ENCODE measurements at places on chromosomes 7 and 10.
A peak's percentile ranks its signal among the peaks of the same experiment; 100 is the strongest.

DNA sequence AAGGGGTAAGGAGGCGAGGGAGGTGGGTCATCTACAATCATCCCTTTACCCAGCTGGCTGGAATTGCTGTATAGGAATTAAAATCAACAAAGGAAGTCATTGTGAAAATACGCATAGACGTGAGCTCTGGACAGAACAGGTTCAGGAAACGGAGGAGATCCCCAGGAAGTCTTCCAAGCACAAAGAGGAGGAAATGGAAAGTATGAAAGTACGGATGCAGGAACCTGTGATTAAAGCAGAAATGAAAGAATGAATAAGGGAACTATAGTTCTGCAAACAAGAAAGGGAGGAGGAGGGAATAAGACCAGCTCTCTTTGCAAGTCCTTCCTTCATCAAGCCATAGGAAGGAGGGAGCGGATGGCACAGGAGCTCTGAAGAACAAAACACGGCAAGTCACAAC, 61.8 kb downstream of the PYROXD2 start:
- no peak overlapping the region for H3K4me3 ChIP-seq
- peaks cover 36% of the 10 kb centered on the region for H3K27me3 ChIP-seq
- peaks cover 6% of the 10 kb centered on the region for H3K4me1 ChIP-seq
- no peaks in the 10 kb centered on the region for H3K36me3 ChIP-seq
- no peak overlapping the region for H3K27ac ChIP-seq

DNA sequence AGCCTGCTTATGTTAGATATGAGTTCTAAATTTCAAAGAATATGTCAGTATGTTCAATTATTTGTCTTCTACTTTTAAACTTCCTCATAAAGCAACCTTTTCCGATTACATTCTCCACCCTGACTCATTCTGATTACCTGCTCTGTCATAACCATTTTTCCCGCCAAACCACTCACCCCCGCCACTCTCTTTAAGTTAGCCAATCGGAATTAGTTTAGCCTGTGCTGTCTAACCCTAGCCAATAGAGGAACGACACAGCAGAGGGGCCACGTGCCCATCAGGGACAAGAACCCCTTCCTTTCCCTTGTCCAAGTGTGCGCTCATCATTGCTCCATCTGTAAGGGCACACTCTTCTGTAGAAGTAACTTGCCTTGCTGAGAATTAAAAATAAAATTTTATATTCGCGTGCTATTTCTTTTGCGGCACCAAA, 91.4 kb downstream of the CCDC71L start:
- H3K27me3 ChIP-seq = no peaks in the 10 kb centered on the region
- peak overlapping the region; percentile 81 for H3K27ac ChIP-seq
- no peak overlapping the region for H3K4me3 ChIP-seq
- DNase-seq = no peak
- peaks cover 3% of the 10 kb centered on the region for H3K36me3 ChIP-seq

- H3K27ac ChIP-seq = no peak overlapping the region
- H3K27me3 ChIP-seq = peaks cover under 1% of the 10 kb centered on the region
- DNase-seq = no peak
Observed at GRCh38 chr7:76296743-76297740, 5.4 kb upstream of the HSPB1 start.

GRCh38 chr10:58026036-58026435, 241.7 kb downstream of the IPMK start:
- H3K27me3 ChIP-seq = no peaks in the 10 kb centered on the region
- H3K4me3 ChIP-seq = no peak overlapping the region
- no peaks in the 10 kb centered on the region for H3K36me3 ChIP-seq
- H3K4me1 ChIP-seq = peaks cover 2% of the 10 kb centered on the region
- H3K27ac ChIP-seq = no peak overlapping the region

- peaks cover 8% of the 10 kb centered on the region for H3K4me1 ChIP-seq
- no peak overlapping the region for H3K4me3 ChIP-seq
- H3K27ac ChIP-seq = no peak overlapping the region
- no peaks in the 10 kb centered on the region for H3K27me3 ChIP-seq
- DNase-seq = no peak
- no peaks in the 10 kb centered on the region for H3K36me3 ChIP-seq
Observed at GRCh38 chr7:87001214-87001613, 58.2 kb downstream of the ELAPOR2 start.

GRCh38 chr10:110556969-110557601, 10.4 kb upstream of the SMC3 start:
- no peak overlapping the region for H3K27ac ChIP-seq
- DNase-seq = peak; percentile 77
- no peak overlapping the region for H3K4me3 ChIP-seq
- H3K36me3 ChIP-seq = no peaks in the 10 kb centered on the region
- peaks cover 6% of the 10 kb centered on the region for H3K4me1 ChIP-seq

DNA sequence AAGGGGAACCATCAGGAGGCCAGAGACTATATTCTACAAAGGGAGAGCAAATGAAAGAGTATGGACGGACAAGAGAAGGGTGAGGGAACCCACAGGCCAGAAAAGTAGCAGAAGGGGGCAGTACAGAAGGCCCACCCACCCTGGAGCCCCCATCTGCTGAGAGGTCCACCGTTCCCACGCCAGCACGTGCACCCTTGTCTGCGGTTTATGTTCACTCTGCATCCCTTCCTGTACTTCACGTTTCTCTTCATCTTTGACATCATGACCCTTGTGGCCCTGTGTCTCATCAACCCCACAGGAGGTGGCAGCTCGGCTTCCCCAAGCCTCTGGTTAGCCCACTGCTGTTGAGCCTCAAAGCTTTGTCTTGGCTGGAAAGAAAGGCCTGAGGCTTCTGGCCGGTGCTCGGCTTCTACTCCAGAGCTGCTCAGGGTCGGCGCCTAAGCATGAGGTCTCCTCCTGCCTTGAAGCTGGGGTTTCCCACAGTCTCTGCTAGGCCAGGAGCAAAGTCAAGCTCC, 138.0 kb downstream of the DLG5 start:
- H3K4me3 ChIP-seq = no peak overlapping the region
- no peak overlapping the region for H3K27ac ChIP-seq
- peaks cover 2% of the 10 kb centered on the region for H3K27me3 ChIP-seq
- H3K36me3 ChIP-seq = no peaks in the 10 kb centered on the region

GRCh38 chr10:607545-608185, 81.8 kb downstream of the DIP2C start:
- H3K27ac ChIP-seq = no peak overlapping the region
- H3K36me3 ChIP-seq = peaks cover 2% of the 10 kb centered on the region
- DNase-seq = no peak
- H3K27me3 ChIP-seq = no peaks in the 10 kb centered on the region
